ENCODE measurements at places on chromosomes 12 and 14.

GRCh38 chr12:63805704-63806672, 26.3 kb downstream of the RXYLT1 start:
- DNase-seq = no peak

DNA sequence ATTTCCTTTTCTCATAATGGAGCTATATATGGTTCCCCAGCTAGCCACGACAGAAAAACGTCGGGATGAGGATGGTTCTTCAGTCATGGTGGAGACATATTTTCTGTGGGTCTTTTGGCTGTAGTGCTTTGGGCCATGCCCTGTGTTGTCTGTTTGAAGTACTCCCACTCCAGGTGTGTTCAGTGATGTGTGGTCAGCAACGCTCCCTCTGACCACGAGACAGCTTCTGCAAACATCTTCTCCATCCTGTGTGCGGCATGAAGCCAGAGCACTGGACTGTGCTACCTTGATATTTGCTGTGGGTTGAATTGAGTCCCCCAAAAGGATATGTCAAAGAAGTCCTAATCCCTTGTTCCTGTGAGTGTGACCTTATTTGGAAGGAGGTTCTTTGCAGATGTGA, 931.2 kb downstream of the NRXN3 start:
- no peak for DNase-seq

- DNase-seq = no peak
These were observed 413.6 kb downstream of the BTG1 start for GRCh38 chr12:91732086-91732485.

DNA sequence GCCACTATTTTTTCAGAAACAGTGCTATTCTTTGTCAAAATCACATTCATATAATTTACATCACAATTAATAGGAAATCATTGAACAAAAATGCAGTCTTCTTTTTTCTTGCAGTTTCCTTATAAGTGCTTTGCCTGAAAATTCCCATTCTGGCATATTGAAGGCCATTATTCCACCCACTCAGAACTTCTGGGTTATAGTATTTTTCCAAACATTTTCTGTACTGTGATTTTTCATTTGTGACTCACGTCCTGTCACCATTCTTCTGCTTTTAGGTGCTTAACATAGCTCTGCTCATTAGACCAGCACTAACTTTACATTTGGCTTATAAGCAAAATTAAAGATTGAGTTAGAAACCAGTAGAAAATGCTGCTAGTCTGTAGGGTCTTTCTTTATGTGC, 241.0 kb upstream of the NPAS3 start:
- DNase-seq = no peak

DNA sequence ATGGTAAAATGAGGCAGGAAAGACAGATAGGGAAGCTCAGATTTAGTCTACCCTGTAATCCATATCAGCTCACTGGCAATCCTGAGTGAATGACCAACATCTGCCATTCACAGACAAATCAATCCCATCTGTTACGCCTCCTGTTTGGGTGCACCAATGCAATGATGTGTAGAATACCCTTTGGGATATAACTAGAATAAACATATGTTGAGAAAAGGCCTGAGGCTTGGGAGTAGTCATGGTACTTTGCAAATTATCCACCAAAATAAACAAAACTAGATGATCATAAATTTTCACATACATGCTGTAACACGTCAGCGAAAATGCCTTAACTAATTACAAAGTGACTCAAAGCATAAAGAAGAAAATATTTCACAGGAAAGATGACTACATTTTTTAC, 78.8 kb downstream of the KCNC2 start:
- no peak for DNase-seq

Measured in right renal cortex interstitium (tissue), 3 donors.